ENCODE measurements at places on chromosomes 7 and 10.

DNA sequence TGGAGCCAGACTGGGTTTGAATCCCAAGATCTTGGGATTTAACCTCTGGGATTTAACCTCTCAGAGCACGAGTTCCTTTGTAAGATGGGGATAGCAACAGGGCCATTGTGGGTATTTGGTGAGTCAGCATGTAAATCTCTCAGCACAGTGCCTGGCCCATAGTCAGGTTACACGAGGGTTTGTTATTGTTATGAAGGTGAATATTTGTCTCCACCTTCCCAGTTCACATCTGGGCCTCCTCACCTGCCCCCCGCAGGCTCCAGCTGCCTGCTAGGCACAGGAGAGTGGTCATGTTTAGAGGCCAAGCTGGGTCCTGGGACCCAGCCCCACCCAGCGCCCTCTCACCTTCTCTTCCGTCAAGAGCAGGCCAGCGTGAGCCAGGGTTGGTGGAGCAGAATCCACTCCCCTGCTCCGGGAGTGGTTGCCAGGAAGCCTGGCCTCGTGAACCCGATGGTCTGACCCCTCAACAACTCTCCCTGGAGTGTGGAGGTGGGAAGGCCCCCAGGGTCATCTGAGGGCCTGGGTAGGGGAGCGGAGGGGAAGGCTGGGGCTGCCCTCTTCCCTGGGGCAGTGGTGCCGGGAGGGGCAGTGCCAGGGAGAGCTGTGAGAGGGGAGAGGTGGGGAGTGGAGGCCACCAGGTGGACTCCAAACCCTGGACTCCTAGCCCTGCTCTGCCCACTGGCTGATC, 26.0 kb downstream of the FAM241B start:
- DNase-seq = no peak

GRCh38 chr7:8597565-8597964, 164.2 kb downstream of the NXPH1 start:
- DNase-seq = no peak

GRCh38 chr10:113350311-113351040, 202.4 kb upstream of the HABP2 start:
- no peak for DNase-seq

DNA sequence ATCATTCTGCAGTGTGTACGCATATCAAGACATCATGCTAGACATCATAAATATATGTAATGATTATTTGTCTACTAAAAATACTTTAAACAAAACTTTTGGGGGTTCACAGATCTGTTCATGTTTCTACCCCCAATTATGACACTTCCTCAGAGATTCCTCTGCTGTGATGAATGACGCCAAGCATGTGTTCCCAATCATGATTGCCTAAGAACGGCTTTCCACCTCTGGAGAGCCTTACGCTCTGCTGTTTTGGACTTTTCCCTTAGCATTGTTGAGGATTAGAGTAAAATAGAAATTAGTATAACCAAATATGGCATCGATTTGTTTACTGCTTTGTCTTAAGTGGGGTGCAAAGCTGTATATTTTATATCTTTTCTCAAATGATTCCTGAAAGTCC, 236.3 kb upstream of the IGFBP3 start:
- DNase-seq = no peak
